ENCODE measurements at places on chromosomes 3 and 15.

GRCh38 chr3:177080122-177080521 is 117.2 kb downstream of the TBL1XR1 start:
- no peak for DNase-seq

DNA sequence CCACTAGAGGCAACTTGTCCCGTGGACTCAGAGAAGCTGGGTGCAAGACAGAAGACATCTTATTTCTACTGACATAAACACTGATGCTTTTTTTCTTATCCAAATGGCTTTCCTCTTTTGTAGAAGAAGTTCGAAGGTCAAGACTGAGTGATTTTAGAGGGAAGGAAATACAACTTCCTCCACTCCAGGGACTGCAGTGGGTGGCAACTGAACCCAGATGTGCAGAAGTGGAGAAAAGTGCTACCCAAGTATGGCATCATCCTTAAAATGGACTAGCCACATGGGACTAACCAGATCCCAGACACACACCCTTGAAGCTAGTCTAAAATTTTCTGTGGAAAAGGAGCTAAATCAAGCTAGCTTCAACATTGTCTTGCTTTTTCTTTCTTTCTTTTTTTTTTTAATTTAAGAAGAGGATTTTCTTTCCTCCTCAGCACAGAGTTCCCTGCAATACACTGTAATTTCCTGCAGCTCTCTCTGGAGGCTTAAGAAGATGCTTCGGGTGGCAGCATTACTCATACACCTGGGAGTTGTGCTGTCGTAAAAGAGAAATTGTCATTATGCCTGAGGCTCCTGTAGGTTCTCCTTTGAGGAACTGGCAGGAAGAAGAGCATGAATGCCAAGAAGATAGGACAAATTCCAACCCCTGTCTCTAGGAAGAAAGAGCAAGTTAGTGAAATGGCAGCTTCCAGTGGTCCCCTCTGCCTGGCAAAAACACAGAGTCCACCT is 3.8 kb upstream of the FRMD4B start:
- no peak for DNase-seq

GRCh38 chr3:151909681-151910405 is 36.4 kb downstream of the SUCNR1 start:
- no peak for DNase-seq

GRCh38 chr3:58607816-58608215 is 30.6 kb upstream of the FAM107A start:
- DNase-seq: no peak

GRCh38 chr3:172222478-172223071 is 183.2 kb downstream of the FNDC3B start:
- DNase-seq: no peak

- no peak for DNase-seq
Measured at GRCh38 chr3:190531406-190531805, 17.5 kb downstream of the IL1RAP start.

DNA sequence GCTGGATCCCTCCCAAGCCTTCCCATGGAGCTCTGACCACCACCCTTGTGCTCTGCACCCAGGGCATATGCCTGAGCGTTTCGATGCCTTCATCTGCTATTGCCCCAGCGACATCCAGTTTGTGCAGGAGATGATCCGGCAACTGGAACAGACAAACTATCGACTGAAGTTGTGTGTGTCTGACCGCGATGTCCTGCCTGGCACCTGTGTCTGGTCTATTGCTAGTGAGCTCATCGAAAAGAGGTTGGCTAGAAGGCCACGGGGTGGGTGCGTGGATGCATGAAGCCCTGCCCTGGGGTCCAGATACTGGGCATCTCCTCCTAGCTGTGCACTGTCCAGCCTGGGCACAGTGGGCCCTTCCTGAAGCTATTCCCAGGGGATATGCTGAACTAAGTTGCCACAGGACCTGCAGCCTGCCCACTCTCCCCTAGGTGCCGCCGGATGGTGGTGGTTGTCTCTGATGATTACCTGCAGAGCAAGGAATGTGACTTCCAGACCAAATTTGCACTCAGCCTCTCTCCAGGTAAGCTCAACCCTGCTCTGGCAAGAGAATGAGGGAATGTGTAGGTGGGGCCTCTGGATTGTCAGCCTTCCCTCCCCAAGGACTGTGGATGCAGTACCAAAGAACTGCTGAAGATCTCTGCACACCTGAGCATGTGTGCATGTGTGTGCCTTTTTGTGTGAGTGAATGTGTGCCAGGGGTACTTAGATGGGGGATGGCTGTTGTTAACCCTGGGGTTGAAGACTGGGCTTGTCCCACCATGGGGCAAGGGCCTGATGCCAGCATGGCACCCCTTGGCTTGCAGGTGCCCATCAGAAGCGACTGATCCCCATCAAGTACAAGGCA is 2.1 kb downstream of the MYD88 start:
- DNase-seq: no peak

- DNase-seq: no peak
Measured at GRCh38 chr3:125960066-125960424, 8.9 kb upstream of the ROPN1B start.

- no peak for DNase-seq
Measured at GRCh38 chr15:27820232-27820631, 278.9 kb downstream of the OCA2 start.

- DNase-seq: no peak
Measured at GRCh38 chr3:111901637-111902036, 42.6 kb downstream of the PHLDB2 start.

- DNase-seq: no peak
Measured at GRCh38 chr3:71464613-71465012, 118.9 kb downstream of the FOXP1 start.

DNA sequence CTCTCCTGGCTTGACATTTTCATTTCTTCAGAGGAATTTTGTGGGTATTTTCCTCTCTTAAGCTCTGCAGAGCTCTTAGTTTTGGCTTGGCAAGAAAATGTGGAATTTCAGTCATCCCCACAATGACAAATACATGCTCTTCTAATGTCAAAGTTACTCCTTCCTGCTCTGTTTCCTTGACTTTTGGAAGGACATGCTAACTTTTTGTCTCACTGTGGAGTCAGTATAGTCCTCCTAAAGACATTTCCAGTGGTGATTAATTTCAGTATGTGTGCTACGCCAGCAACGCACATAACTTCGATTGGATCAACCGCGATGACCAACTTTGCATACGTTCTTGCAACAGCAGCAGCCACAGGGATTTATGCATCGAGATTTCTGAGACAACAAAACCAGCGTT is 13.3 kb downstream of the EBLN2 start:
- no peak for DNase-seq

DNA sequence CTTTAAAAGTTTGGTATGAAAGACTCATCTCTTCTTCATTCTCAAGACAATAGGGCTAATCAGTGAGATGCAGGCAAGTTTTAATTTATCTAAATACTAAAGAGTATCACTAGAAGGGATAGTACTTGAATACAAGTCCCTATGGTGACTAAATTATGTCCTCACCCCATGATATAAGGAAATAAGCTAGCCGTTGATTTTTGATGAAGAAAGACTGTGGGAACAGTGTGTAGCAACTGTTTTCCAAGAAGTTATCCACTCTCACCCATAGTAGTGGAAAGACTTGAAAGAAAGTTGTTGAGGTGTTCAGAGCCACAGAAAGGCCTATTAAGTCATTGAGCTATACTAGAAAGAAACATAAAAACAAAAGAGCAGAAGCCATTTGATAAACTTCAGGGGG is 36.7 kb downstream of the PIK3CA start:
- DNase-seq: no peak

- DNase-seq: peak; percentile 27
Measured at GRCh38 chr15:56919609-56920366, 1.3 kb downstream of the TCF12 start.

DNA sequence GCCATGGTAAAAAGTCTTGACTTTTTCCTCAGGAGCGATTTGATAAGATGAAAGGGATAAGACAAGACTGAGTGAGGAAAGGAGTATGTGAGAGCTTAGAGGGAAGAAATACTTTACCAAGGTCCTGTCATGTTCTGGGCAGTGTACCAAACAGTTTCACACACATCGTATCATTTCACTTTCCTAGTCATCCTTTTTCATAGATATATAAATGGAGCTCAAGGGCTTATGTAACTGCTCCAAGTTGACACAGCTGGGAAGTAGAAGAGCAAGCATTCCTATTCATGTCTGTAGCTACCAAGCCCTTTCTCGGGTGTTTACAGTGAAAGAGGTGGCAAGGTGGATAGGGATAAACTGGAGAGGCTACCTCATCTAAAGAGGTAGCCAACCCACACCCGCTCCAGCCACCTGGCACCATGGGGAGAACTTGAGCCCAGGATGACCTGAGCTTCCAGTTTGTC is 57.4 kb downstream of the MRPS25 start:
- no peak for DNase-seq

GRCh38 chr15:93250209-93250608 is 161.2 kb upstream of the RGMA start:
- DNase-seq: no peak

DNA sequence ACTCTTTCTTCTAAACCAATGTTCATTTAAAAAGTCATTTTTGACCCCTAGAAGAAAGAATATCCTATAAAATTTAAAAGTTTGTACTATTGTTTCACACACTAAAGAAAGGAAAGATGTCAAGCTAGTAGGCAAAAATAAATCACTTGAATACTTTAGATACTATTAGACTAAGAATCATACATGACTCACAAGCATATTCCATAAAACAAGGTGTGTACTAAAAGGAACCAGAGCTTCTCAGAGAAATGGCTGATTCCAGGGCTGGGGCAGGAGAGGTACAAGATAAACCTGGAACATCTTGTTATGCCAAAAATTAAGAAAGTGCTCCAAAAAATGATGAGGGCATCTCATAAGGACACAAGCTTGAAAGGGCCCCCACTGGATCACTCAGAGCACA is 8.7 kb downstream of the DLG1 start:
- DNase-seq: no peak

- no peak for DNase-seq
Measured at GRCh38 chr3:34411596-34411995, 613.2 kb downstream of the PDCD6IP start.

- no peak for DNase-seq
Measured at GRCh38 chr3:105821433-105821832, 47.4 kb downstream of the CBLB start.

GRCh38 chr3:80753021-80753420 is 985.2 kb upstream of the ROBO1 start:
- DNase-seq: no peak

- no peak for DNase-seq
Measured at GRCh38 chr3:52524752-52525679, 8.6 kb downstream of the NT5DC2 start.

DNA sequence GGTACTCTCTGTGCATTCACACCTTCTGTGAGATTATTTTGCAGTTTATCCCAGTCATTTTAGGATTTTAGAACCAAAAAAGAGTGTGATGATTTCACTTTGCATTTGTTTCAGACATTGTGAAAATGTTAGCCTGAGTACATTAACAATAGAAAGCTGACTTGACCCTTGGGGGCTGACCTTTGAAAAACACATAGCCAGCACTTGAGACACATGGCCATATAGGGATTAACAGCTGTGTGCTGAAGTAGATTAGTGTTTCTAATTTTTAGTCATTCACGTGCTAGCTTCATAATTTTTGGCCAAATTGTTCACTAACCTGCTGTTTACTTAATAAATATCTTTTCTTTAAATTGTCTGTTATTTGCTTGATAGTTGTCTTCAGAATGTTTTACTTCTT is 3.5 kb downstream of the FEM1B start:
- DNase-seq: no peak

GRCh38 chr3:136109499-136109898 is 86.6 kb downstream of the MSL2 start:
- no peak for DNase-seq

DNA sequence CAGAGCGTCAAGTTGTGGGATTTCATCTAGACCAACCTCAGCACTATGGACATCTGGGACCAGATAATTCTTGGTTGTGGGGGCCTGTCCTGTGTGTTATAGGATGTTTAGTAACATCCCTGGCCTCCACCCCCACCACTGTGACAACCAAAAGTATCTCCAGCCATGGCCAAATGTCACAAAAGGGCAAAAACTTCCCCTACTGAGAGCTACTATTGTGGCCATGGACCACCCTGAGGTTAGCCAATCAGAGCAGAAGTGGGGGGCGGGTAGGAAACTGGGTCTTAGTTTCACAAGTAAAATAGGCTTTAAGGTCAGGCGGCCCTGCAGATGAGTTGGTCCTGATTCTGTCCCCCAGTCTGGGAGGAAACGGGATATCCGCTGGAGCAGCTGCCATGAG is 25.4 kb downstream of the KIF7 start:
- no peak for DNase-seq

GRCh38 chr3:124019291-124019690 is 27.4 kb upstream of the ROPN1 start:
- DNase-seq: no peak

DNA sequence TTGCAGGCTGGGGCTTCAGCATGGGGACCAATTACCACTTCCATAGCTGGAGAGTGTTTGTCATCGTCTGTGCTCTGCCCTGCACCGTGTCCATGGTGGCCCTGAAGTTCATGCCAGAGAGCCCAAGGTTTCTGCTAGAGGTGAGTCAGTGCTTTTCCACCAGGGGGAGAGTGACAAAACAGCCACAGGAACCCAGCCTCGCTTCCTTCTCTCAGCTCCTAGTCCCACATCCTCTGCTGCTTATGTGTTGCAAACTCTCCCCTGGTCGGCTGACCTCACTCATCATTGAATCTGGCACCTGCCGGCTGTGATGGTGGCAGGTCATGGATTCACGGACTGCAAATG is 158.3 kb downstream of the SV2B start:
- DNase-seq: no peak

GRCh38 chr3:112061152-112061551 is 25.0 kb upstream of the C3orf52 start:
- no peak for DNase-seq

- peak; percentile 75 for DNase-seq
Measured at GRCh38 chr3:157360044-157360443, 76.6 kb upstream of the PTX3 start.

DNA sequence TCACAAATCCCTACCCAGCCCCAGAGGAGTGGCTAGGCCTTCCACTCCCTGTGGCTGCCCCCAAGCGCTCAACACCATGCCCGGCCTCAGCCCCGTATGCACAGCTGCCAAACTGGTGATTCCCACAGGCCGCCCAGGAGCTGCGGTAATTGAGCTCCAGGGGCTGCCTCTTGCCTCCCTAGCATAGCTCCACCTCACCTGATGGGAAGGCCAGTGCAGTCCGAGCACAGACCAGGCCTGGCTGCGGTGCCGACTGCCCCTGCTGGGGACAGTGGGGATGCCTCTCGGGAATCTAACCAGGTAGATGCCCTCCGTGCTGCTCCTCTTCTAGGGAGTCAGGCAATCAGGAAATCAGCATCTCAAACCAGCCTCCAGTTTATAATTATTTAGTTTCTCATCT is 25.9 kb downstream of the SCN5A start:
- no peak for DNase-seq

Data from Panc1 (cell line).